CD4-positive, alpha-beta T cell treated with Interleukin-4 for 1 hour (primary cell): ENCODE measurements at places on chromosomes 12 and 14.

DNA sequence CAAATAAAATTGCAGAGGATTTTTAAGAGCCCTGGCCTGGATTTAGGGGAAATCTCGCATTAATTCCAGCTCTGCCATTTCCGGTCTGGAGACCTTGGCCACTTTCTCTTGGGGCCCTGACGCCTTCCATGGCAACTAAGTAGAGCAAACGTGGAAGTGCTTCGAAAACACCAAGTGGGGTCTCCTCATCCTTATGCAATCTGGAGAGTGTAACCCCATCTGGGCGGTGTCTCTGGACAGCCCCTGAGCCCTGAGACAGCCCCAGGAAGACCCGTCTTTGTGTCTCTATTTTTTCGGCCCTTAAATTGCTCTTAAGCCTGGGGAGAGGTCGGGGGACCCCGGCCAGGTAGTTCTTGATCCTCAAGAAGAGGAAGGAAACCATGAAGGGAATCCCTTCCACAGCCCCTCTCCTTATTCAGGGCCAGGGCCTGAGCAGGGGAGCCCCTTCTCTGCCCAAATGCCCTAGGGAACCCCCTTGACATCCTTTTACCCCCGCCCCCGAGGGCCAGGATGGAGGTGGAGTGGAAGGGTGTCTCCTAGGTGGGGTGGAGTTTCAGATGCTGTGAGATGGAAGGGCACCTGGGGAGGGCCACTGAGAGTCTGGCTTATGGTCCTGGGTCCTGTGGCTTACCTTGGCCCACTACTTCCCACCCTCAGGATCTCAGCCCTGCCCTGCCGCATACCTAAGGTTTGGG, 17.6 kb upstream of the NR4A1 start:
- no peak for DNase-seq

DNA sequence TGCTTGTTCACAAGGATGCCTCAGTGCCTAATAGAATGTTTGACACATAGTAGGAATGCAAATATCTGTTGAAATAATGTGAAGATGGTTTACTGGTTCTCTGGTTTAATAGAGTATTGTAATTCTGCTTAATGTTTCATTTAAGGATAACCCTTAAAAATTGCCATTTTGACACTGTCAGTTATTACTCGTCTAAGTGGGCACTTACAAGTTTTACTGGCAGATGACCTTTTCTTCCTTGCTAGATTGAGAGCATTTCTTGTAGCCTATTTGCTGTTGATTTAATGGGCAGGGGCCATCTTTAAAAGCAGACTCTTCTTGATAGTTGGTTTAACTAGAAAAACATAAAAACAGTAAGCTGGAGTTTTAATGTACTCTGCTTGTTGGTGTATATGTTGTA, 1.9 kb downstream of the TMEM263 start:
- DNase-seq = no peak

- no peak for DNase-seq
Measured at GRCh38 chr12:93736640-93737178, 59.5 kb downstream of the CRADD start.

GRCh38 chr12:54736549-54736948, 88.4 kb upstream of the DCD start:
- peak; percentile 14 for DNase-seq

DNA sequence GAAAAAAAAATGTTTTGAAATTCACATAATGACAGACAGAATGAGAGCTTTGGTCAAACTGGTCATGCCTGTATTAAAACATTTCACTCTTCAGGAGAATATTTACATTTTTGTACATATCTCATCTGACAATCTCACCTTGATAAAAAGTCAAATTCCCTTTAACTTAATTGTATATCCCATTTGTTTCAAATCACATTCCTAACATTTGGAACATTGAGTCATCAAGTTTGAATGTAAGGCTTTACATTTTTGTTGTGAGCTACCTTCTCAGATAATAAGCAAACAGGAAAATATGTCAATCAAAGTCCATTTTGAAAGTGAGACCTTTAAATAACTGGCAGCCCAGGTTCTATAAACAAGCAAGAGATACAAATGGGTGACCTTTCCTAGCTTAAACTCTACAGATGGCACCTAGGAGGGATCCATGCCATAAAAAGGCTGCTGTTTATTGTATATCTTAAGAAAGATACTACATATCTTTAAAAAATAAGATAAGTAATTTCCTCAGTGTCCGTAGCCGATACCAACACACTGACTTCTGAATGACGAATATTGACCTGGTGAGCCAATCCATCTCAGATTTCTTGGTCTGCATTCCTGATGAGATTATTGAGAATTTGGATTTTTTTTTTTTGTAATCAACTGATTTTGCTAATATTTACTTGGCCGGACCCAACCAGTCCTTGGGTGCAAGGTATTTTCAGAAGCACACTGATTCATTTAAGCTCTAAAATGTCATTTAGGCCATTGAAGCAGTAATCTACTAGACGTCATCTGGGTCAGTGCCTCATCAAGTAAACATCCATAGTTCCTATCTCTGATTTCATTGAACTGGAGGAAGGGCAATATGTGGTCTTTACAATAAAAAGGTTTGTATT, 259.6 kb downstream of the BTG1 start:
- DNase-seq = no peak

DNA sequence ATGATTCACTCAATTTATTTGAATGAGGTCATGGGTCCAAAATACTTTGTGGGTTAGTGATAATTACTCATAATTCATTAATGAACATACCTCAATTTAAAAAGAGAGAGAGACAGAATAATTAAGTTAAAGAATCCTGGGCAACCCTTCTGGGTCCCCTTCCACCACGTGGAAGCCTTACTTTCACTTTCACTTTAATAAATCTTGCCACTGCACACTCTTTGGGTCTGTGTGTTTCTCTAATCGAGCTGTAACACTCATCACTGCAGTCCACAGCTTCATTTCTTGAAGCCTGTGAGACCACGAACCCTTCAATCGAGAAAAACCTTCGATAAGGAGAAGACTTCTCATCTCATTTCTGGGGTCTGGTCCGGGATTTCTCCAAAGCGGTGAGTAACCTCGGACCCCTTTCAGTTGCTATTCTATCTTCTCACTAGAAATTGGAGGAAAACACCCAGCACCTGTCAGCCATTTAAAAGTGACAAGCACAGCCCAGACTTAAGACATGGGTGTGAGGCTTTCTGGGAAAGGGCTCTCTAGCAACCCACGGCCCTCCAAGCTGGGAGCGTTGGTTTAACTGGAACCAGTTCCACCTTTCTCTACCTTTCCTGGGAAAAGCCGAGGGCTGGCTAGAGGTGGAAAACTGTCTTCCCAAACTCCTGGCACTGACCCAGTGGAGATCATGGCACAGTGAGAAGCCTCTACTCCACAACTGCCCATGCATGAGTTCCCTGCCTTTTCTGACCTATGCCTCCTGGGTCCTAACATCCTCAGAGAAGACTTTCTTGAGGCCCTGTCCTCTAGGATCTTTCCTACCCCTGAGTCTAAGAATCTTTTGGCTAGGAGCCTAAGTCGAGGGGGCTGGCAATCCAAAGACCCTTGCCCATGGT, 148.8 kb upstream of the ATF7IP start:
- DNase-seq = no peak

- DNase-seq = no peak
Measured at GRCh38 chr14:73269729-73270531, 32.6 kb downstream of the PAPLN start.

- DNase-seq = no peak
Measured at GRCh38 chr12:32230613-32230993, 124.0 kb downstream of the BICD1 start.

DNA sequence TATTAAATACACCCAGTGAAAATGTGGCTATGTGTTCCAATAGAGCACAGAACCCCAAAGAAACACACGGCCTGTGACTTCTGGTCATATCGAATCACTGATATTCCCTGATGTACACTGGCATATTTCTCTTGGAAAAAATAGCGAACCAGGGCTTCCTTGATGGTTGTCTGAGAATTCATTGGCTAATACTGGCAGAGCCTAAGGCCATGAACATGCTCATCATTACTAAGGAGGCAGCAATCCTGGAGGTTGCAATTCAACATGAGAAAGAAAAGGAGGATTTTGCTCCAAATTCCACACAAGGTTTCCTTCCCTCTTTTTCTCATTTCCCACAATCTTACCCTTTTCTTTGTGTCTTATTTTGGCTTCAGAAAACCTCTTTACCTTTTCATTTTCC, 212.9 kb upstream of the HMGA2 start:
- DNase-seq = no peak

GRCh38 chr12:64900540-64900939, 76.1 kb downstream of the TBC1D30 start:
- no peak for DNase-seq

DNA sequence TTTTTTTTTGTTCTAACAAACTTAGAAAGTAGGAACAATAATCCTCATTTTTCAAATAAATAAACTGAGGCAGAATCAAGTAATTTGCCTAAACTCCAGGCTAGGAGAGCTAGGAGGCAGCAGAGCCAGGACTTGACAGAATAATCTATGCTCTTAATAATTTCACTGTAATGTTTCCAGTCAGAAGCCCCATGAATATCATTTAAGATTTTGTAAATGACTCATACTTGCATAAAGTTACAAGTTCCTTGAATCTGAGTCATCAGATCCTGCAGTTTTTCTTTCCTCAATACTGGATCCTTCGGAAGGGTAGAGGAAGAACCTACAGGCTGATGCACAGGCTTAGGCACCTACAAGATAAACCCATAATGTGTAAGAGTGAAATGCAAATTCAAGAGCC, 29.0 kb downstream of the CAPRIN2 start:
- DNase-seq = no peak

DNA sequence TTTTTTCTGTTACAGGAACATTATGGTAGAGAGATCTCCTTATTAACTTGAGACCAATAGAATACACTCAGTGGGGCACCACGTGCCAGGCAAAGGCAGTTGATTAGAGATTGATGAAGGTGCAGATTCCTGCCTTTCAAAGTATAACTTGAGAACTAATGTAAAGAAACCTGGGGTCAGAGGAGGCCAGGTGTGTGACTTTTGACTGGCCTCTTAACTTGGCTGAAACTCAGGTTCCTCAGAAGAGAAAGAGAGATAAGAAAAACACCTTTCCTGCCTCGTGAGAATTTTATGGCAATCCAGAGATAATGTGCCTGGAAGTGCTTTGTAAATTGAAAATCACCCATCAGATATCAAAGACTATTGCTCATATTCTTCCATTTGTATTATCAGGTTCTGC, 110.7 kb upstream of the GZMB start:
- no peak for DNase-seq

DNA sequence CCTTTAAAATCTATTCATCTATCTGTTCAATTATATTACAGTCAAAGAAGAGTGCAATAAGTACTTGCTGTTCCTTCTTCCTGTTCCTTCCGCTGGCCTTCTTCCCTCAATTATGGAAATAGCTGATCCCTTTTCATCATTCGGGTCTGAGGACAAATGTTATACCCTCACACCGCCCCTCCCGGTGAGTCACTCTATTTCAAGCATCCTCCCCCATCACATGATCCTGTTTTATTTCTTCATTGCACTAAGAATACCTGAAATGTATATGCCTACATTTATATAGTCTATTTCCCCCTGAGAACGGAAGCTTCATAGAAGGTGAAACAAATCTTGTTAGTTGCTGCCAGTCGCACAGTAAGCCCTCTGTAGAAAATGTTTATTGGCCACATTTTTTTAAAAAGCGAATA, 2.5 kb downstream of the SLC38A1 start:
- DNase-seq = peak; percentile 40

GRCh38 chr14:78469947-78470346, 299.8 kb downstream of the NRXN3 start:
- no peak for DNase-seq

DNA sequence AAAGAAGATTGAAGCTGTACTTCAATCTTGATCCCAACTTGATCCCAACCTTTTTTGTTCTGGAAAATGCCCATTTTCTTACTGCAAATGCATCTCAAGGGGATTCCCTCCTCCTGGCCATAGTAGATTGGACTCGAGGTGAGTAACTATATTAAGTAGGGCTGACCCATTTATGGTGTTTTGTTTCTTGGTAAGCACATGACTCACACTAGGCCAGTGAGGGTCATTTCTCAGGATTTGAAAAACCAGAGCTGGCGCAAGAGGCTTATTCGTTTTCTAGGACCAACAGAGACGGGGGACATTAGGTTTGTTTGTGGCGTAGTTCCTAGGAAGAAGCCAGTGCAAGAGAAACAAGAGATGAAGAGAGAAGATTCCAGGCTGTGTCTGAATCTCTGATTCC, 51.4 kb downstream of the MRPL42 start:
- no peak for DNase-seq

DNA sequence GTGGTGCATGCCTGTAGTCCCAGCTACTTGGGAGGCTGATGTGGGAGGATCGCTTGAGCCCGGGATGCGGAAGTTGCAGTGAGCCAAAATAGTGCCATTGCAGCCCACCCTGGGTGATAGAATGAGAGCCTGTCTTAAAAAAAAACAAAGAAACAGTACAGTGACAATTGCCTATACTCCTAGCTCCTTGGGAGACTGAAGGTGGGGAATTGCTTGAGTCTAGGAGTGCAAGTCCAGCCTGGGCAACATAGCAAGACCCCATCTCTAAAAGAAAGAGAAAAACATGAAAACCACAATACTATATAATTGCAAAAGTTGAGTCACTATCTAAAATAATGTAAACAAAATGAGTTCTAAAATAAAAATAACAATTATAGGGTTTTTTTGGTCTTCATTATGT, 20.0 kb downstream of the KLC1 start:
- DNase-seq = no peak

DNA sequence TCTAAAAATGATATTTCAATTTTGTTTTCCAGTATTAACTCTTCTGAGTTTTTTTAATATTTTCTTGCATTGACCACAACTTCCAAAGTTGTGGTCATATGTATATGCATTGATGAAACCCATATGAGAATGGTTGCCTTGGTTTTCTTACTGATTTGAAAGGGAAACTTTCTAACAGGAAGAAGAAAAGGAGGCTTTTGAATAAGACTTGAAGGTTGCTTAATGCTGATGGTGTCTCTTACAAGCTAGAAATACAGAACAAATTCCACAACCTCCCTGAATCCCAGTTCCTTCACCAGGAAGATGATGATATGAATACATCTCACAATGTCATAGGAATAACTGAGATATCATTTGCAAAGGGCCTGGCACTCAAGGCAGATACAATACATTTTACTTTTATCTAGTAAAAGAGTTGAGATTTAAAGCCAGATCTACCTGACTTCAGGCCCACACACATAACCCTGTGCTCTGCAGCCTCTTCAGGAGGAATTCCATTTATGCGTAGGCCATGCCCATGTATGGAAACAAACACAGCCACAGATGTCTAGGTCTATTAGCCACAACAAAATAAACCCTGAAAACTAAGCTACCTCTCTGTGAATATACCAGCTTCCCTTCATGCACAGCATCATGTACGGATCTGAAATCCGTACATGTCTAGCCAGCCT, 165.4 kb upstream of the PLEKHG7 start:
- DNase-seq = no peak

GRCh38 chr12:42776396-42776795, 186.8 kb upstream of the PRICKLE1 start:
- no peak for DNase-seq

DNA sequence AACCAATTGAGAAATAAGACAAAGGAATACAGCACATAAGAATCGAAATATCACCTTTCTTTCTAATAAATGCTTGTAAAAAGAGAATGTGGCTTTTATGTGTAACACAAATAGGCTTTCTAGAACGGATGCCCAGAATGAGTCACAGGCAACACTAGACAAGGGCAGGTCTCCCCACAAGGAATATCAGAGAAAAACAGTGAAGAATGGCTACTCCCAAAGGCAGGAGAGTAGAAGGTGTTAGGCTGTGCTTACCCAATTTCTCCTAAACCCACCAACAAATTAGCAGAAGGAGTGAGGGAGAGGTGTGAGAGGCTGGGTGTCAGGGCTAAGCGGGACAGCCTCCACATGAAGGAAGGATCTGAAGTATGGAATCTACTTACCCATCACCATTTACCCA, 55.2 kb downstream of the GALNT4 start:
- no peak for DNase-seq

- no peak for DNase-seq
Measured at GRCh38 chr14:91116913-91117588, 3.2 kb downstream of the DGLUCY start.
